ENCODE measurements at places on chromosomes 3 and 15.

GRCh38 chr3:29585368-29585767, 304.5 kb downstream of the RBMS3 start:
- no peak for DNase-seq

DNA sequence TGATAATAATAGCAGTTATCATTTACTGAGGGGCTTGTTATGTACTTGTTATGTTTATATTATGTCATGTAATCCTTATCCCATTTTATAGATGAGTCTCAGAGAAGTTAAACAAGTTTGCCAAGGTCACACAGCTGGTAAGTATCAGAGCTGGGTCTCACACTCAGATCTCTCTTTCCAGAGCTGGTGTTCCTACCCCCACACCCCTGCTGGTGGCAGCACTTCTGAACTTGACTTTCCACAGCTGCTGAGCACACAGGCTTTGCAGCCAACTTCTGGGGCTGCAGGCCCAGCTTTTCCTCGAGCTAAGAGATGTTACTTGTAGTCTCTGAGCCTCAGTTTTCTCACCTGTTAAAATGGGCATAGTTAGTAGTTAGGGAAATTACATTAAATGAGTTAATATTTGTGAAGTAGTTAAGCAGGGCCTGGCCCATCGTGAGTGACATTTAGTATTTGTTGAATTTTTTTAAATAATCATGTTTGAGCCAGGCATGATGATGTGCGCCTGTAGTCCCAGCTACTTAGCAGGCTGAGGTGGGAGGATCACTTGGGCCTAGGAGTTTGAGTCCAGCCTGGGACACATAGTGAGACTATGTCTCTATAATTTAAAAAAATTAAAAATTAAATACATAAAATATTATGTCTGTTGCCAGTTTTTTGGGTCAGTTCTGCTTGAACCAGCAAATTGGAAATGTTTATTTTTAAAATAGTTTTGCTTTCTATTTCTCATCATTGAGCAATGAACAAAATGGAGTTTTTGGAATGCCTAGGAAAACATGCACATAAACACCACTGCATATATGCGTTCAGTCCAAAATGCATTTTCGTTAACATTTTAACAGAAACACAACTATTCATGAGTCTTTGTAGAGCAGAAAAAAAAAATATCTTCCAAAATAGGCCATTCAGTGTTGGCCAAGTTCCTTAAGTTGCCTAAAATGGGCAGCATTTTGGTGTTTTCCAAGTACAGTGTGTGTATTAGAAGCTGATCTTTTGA, 87.3 kb downstream of the SMAD6 start:
- DNase-seq, result no peak

- no peak for DNase-seq
These were observed 108.3 kb upstream of the CTDSPL start for GRCh38 chr3:37753428-37753827.

DNA sequence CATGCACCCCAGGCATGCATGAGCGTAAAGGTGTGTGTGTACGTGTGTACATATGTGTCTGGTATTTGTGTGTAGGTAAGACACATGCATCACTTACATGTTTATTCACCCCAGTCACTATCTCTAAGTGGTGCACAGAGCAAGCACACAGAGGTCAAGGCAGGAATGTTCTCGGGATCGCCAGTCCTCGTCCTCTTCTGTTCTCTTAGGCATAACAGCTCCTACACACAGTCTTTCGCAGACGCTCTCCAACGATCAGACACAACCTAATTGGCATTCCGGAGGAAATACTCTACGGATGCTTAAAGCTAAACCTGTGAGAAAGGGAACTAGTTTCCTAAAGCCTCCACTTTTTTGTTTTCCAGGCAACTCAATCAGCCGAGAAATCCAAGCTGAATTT, 95.9 kb downstream of the ADAMTS17 start:
- DNase-seq, result no peak

GRCh38 chr15:52232327-52232726, 41.1 kb upstream of the GNB5 start:
- DNase-seq, result no peak

GRCh38 chr3:148646126-148646665, 51.5 kb upstream of the AGTR1 start:
- DNase-seq, result no peak

DNA sequence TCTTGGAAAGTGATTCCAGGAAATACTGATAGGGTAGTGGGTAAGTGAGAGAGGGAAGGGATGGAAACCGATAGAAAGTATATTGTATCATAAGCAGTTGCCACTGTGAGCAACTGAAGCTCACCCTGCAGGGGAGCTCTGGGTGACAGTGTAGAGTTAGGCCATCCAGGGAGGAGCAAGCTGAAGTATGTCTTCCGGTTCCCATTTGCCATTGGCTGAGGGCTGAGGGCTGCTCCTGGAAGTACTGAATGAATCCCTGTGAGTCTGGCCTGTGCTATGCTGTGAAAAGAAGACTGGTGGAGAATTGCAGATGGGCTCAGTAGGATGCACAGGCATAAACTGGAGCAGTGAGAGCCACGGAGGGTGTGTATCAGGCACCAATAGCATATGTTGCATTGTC, 348.3 kb downstream of the MFSD1 start:
- DNase-seq, result no peak

DNA sequence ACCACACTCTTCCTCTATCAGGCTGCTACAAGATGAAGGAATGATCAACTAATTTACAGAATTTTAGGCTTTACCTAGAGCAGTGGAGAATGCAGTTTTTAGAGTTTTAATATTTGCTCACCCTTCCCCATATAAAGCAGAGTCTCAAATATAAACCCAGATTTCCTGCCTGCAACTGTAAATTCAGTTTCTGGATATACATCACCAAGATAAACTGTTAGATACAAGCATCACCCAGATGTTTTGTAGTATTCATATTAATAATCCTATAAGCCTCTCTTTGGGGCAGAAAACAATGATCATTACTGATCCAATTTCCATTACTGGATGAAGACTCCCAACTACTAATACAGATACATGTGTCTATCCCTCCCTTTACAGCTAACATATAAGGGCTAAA, 205.9 kb downstream of the TNIK start:
- DNase-seq, result no peak

DNA sequence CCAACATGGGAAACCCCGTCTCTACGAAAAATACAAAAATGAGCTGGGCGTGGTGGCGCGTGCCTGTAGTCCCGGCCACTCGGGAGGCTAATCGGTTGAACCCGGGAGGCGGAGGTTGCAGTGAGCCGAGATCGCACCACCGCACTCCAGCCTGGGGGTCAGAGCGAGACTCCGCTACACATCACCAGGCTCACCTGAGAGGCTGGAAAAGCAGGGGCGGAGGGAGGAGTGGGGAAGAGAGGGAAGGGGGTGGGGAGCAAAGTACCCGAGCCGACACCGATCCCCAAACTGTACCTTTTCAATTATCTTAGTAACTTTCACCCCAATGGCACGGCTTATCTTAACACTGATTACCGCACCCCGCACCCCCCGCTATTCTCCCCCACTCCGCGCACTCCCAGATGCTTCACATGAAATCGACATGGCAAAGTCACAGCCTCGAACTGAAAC, 46.4 kb upstream of the SYNM start:
- no peak for DNase-seq

- DNase-seq, result no peak
These were observed 233.5 kb downstream of the MEIS2 start for GRCh38 chr15:36866896-36867295.

All from amygdala (tissue), 56 donors.